ENCODE measurements at places on chromosomes 3 and 15.

DNA sequence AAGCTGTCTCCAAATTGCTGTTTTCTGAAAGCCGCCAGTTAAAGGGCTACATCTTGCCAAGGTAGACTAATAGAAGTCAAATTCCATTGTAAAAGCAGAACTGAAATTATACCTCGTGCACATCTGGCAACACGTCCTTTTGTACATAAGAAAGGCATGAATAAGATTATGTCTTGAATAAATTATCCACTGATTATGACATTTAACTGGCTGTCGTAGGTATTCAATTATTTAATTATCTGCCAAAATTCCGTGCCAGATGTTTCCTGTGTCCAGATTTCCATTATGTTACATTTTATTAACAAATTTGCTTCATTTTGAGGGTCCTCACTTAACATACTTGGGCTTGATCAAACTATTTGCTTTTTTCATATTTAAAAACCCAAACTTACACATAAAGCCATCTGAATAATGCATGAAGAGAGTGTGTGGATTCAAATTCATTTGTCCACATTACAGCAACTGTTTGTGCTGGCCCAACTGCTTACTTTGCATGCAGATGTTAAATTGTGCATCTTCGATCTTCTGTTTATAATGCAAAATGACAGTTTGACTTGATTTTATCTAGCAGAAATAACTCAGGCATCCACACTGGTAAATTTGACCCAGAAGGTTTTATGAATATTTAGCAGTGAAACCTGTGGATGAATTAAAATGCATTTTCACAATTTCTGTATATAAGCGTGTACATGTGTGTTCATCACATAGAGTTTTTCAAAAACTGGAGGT is 701.5 kb downstream of the ZNF385D start:
- DNase-seq = no peak

DNA sequence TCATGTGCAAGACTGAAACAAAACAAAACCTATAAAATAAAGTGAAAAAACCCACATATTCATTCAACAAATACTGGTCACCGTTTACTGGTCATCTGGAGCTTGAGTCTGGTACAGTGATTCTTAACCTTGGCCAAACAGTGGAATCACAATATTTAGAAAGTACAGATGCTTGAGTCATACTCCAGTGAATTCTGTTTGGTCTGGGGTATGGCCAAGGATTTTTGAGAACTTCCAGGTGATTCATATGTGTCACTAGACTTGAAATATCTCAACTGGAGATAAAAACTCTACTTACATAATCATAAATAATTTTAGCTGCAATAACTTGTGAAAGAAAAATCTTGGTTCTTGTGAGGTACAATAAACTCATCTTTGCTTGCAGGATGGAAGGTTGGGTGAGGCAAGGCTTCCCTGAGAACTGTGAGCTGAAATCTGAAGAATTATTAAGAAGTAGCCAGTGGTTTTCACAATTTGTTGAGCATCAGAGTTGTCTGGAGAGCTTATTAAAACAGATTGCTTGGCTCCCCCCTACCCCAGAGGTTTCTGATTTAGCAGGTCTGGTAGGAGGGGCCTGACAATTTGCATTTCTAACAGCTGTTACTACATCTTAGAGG is 9.6 kb downstream of the NEK11 start:
- peak; percentile 82 for DNase-seq

- DNase-seq = peak; percentile 37
Measured at GRCh38 chr3:61847784-61848462, 286.6 kb downstream of the PTPRG start.

DNA sequence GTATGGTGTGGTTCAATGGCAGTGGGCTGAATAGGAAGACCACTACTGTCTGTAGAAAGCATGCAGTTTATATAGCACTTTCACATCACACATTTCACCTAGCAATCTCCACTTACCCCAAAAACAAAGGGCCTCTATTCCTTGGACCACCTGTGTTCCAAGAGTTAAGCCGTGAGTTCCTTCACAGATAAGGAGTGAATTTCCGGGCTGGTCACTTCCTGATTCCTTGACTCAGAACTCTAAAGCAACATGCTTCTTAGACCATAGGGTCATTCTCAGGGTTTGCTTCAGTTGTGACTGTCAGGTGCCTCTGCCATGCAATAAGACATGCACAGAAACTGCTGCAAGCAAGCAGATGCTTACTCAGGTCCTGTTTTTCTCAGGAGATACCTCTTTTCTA is 588.5 kb upstream of the TGFBR2 start:
- DNase-seq = no peak

DNA sequence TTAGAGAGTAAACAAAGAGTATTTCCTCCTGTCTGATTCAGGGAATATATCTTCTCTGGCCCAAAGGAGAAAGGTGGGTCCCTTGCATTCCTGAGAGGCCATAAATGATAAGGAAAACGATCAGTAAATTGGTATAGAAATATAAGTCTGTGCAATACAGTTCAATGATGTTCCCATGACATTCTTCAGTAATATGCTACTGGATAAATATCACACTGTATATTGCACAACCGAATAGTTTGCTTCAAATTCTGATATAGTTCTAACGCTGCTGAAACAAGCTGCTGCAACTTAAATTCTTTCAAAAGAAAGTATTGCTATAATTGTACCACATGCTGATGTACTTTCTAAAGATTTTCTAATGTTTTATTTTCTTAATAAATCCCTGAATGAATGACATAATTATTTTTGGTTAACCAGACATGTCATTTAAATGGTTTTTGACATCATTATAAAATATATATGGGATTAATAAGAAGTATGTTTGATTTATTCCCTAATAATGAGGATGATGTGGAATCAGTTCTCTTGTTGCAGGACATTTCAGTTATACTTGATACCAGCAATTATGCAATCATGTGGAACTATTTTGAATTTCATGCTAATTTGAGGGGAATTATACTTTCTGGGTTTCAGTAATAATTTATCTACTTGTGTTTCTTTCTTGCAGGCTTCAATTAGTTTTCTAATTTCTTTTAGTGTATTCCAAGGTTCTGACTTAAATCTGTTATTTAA is 44.9 kb downstream of the FGF7 start:
- peak; percentile 54 for DNase-seq

DNA sequence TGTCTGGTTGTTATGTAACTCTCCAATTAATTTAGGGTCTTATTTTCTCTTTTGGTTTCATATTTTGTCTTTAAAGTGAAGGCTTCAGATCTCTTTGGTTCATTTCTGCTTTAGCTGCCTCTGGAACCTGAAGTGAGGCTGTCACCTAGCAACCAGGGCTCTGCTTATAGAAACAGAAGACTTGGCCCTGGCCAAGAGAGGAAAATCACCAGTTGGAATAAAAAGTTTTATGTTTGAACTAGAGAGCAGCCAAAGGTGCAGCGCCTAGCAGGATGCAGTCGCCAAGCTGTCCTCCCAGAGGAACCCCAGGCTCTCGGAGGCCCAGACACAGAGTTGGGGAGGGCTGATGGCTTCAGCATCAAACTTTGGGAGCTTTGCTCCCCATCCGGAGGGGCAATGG is 41.1 kb downstream of the LYZL4 start:
- peak; percentile 9 for DNase-seq

DNA sequence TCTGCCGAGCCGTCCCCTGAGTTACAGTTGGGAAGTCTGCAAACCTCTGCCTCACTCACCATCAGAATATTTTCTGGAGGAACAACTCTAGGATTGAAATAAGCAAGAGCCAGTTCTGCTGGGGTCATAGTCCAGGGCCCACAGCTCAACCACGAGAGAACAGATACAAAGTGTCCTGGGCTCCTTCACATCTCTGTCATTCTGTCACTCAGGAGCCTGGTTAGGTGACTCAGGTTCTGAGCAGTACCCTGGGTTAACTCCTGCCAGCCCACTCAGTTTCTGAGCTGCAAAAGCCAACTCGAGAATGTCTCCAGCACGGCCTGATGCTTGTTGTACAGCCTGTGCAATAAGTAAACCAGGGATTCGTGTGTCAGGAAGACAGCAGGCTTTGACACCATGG is 155.7 kb downstream of the SLCO3A1 start:
- no peak for DNase-seq

DNA sequence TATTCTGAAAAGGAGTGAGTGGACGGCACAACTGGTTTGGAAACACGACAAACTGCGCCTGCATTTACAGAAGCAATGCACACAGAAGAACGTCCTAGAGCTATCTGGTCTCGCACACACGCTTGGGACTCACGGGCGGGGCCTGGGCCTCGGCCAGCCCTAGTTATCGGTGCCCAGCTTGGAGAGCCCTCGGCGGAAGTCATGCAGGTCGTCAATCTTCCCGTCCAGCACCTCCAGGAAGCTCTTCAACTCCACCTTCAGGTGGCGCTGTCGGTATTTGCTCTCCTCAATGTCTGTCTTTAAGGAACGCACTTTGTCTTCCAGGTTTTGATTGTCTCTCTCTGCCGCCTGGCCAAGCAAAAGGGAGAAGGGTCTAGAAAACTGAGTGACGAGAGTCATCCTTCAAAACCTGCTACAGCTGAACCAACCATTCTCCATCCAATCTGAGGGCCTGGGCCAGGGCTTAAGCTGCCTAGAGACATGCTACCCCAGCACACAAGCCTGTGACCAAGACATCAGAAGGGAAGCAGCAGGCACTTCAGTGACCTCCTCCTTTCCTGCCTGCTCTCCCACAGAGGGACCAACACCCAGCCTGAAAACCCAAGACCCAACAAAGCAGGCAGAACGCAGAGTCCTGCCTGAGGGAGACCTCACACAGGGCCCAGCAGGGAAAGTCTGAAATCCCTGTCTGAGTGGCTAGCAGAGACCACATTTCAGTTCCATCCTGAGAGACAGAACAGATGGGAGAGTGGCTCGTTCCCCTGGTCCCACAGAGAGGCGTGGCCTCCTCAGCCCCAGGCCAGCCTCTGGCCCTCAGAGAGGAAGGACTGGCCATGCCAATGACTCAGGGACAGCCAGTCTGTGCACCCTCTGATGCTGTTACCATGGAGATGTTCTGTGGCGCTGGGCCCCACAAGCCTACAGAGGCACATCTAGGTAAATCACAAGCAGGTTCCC is 40.4 kb downstream of the WHAMM start:
- DNase-seq = peak; percentile 85

- no peak for DNase-seq
Measured at GRCh38 chr15:72787526-72787925, 4.0 kb upstream of the ADPGK start.

DNA sequence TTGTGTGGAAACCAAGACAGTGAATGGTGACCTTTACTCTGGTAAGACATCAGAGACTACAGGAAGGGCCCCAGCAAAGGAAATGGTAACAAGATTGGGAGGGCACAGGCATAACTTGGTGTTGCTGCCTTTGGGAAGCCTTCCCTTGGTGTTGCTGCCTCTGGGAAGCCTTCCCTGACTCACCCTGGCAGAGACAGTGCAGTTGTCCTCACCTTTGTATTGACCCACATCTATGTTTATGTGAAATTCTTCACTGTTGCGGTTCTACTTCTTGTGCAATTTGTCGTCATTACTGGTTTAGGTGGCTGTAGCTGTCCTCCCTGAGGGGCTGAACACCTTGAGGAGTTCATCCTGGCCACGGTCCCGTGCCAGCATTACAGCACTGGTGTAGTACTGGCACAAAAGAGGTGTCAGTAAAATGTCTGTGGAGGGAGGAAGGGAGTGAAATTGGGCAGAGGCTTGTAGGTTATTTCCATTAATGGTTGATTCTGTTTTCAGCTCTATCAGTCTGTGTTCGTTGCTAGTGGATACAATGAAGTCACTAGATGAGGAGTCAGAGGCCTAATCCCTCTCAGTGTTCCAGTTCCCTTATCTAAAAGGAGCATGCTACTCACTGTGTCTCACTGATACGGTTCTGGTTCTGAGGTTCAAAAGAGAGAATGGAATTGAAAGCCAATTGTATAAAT is 21.6 kb downstream of the IFT122 start:
- peak; percentile 82 for DNase-seq

DNA sequence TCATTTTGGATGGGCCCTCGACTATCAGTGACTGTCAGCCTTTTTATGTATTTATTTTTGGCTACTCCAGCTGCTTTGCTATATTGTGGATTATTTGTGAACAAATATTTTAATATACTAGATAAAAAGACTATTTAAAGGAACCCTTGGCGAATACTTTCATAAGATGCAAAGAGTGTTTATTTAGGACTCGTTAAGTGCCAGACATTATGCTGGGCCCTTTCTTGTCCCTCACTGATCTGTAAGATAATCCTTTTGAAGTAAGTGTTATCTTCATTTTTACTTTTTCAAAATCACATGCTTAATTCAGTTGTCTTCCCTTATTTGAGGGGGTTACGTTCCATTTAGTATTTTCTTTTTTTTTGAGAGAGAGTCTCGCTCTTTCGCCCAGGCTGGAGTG is 376.8 kb upstream of the C2CD4B start:
- DNase-seq = no peak

GRCh38 chr3:194884649-194885315 is 199.1 kb downstream of the FAM43A start:
- no peak for DNase-seq

DNA sequence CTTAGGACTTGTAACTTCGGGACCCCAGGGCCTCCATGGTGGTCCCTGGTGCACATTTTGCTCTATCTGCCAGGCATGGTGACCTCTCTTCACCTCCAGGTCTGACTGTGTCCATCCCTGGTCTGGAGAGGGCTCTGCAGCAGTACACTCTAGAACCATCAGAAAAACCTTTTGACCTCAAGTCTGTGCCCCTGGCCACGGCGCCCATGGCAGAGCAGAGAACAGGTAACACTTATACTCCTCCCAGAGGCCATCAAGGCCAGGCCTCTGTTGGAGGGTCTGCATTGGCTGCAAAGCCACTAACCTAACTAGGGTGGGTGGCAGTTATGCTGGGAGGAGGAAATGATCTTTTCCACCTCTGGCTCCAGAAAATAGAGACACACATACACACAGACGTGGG is 10.3 kb upstream of the HMCES start:
- DNase-seq = no peak

GRCh38 chr3:105170423-105170822 is 196.3 kb upstream of the ALCAM start:
- no peak for DNase-seq

DNA sequence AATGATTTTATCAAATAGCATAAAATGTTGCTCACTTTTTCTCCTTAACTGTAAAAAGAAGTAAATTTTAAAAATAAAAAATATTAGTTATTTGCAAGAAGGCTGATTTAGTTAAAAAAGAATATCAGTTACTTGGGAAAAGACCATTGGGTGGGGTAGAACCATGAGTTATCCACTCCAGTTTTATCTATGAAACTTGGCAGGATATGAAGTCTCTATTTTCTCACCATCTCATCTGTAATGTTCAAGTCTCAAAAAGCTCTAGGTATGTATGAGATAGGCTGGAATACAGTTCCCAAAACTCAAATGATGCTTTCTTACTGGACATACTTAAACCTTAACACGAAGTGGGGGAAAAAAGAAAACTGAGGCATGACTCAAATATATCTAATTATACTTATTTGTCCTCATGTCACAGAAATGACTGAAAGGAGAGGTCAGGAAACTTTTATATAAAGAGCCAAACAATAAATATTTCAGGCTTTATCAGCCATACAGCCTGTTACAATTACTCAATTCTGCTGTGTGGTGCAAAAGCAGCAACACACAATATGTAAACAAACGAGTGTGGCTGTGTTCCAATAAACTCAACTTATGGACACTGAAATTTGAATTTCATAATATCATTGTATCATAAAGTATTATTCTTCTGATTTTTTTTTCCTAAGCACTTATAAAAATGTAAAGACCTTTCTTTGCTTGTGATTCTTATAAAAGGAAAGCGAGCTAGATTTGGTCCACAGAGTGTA is 131.8 kb downstream of the TBL1XR1 start:
- DNase-seq = peak; percentile 31

GRCh38 chr15:41577863-41578735 is 19.1 kb downstream of the TYRO3 start:
- DNase-seq = no peak

- DNase-seq = no peak
Measured at GRCh38 chr3:42148086-42148848, 57.1 kb downstream of the TRAK1 start.

All from iris pigment epithelial cell (primary cell).